HepG2 (cell line): ENCODE measurements at places on chromosomes 12 and 14.

- peak; percentile 27 for DNase-seq
Observed at GRCh38 chr12:119060847-119061796, 79.8 kb downstream of the SRRM4 start.

DNA sequence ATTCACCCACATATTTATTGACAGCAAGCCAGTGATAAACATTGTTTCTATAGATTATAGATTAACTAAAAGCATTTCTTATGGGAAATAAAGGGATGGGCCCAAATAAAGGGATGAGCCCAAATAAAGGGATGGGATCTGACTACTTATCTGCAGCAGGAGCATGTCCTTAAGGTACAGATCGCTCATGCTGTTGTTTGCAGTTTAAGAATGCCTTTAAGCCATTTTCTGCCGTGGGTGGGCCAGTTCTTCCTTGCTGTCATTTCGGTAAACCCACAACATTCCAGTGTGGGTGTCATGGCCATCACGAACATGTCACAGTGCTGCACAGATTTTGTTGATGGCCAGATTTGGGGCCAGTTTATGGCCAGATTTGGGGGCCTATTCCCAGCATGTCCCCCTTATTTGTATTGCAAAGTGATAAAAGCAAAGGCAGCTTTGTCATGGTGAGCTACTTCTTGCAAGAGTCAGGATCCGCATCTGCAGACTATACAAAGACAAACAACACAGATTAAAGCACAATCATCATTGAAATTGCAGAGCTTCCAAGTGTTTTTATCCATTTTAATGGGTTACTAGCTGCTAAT, 700.7 kb downstream of the LRFN5 start:
- no peak for DNase-seq

GRCh38 chr12:132710043-132710404, 618 bp upstream of the PGAM5 start:
- DNase-seq, result no peak

DNA sequence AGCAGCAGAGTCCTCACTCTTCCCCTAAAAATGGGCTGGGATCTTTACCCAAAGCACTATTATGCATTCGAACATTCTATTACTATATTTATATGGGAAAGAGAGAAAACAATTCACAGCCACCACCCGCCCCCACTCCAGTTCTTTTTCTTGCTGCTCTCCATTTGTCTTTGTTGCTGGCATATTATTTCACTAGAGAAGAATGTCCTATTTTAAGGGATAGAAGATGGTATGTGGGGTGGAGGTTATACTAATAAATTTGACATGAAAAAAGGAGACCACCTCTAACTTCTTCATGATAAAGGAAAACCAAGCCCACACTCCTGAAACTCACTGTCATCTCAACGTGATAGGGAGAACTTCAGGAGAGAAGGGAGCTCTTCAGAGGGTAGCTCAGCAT, 28.5 kb upstream of the NTF3 start:
- DNase-seq, result no peak

DNA sequence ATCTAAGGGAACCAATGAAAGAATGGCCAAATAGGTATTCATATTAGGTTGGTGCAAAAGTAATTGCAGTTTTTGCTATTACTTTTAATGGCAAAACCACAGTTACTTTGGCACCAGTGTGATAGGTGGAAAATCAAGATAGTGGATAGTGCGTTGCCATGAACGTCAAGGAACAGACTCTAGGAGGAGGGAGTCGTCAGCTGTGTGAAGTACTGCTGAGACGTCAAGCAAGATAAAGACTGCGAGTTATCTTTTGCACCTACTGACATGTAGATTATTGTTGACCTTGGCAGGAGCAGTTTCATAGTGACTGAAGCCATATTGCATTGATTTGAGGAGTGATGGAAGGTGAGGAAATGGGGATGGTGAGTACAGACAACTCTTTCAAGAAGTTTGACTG, 8.3 kb downstream of the YLPM1 start:
- no peak for DNase-seq

GRCh38 chr14:35068238-35069012, 22.4 kb downstream of the FAM177A1 start:
- DNase-seq, result no peak
